ENCODE measurements at places on chromosomes 5 and 9. TPM values are rescaled to one million over a fixed set of nuclear protein-coding genes. Genes with fewer than 3 reads are reported as not detected.

Gene BNIP1
- 14.6 TPM for polyA plus RNA-seq

Gene CDO1
- 90.6 TPM for polyA plus RNA-seq

Gene TPPP
- 6.9 TPM for polyA plus RNA-seq

Gene ADGRD2
- 0.13 TPM for polyA plus RNA-seq

Gene CARTPT
- not detected for polyA plus RNA-seq

Gene SLC2A6
- polyA plus RNA-seq: 2.4 TPM

Gene SHISAL2B
- 8.3 TPM for polyA plus RNA-seq

DNA sequence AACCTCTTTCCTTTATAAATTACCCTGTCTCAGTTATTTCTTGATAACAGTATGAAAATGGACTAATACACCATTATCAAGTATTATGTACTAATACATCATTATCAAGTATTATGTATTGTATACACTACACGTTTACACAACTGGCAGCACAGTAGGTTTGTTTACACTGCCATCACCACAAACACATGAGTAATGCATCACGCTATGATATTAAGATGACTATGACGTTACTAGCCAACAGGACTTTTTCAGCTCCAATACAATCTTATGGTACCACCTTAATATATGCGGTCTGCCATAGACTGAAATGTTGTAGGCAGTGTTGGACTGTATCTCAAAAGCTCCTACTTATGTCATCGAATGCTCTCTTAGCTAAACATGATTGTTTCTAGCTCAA lies 28.2 kb downstream of the PRELID2 start:
- DNase-seq: no peak

- DNase-seq: no peak
Observed at GRCh38 chr9:126626127-126626925, 12.6 kb downstream of the LMX1B start.

DNA sequence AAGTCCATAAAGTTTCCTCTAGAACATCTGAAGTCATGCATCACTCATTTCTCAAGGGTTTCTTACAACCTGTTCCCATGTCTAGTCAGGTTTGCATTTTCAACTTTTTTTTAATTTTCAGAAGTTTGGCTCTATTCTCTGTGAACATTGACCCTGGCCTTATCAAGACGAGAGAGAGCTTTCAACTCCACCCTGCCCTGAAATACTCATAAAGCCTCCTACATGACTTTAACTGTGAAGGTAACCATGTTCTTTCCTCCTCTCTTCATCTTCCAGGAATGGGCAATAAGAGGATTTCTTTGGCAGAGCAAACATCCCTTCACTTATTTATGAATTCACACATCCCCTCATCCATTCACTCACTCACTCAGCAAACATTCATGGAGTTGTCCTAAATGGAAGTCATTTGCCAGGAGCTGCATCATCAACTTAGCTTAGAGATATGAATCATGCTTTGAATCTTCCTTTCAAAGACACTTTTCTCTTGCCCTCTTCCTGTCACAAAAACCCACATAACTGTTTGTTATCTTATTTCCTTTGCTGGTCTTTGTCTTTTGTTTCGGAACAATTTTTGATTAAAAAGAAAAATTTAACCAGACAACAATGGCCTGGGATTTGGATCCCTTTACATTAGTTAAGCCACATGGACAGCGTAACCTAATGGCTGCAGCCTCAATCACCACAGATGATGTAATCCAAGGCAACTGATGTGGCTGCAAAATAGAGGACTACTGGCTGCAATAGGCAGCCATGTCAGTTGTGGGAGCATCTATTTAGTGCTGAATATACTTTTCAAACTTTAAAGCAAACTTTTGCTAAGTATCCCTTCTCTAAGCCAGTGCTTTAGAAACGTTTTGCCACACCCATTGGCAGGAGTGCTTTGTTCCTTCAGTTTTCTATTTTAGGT lies 43.0 kb upstream of the GNAQ start:
- DNase-seq: no peak

- no peak for DNase-seq
Observed at GRCh38 chr5:71537687-71538086, 49.5 kb upstream of the MCCC2 start.

GRCh38 chr9:119792242-119792641 lies 423.0 kb upstream of the BRINP1 start:
- DNase-seq: no peak

GRCh38 chr5:109694451-109694891 lies 4.7 kb downstream of the MAN2A1 start:
- no peak for DNase-seq

- no peak for DNase-seq
Observed at GRCh38 chr5:43073597-43074546, 33.8 kb upstream of the ANXA2R start.

DNA sequence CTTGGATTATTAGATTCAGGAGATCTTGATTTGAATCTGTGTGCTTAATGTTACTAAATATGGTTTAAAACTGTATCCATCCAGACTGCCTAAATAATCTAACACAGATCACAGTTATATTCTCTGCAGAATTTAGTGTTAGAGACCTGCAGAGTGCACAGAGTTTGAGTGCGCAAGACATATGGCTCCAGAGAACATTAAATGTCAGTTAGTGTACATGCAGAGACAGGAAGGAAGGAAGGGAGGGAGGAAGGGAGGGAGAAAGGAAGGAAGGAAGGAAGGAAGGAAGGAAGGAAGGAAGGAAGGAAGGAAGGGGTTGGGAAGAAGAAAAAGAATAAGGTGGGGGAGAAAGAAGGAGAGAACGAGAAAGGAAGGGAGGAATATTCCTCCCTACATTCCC lies 210.0 kb upstream of the COX7C start:
- DNase-seq: no peak

- DNase-seq: no peak
Observed at GRCh38 chr9:32414856-32415255, 30.4 kb downstream of the ACO1 start.

DNA sequence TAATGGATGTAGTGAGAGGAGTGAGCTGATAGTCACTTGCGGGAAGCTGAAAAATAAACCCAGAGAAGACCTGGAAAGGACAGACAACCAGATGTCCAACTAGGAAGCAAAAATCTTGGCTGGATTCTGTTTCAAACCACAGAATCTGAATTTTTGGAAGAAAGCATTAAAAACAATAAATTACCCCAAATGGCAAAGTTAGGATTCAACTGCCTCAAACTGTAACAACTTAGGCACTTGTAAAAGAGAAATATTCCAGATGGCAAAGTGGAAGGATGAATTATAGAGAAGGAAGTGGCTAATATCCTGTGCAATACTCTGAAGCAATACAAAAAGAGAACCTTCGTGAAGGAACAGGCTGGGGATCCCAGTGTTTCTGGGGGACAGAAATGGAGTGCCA lies 46.8 kb upstream of the SLIT3 start:
- no peak for DNase-seq

DNA sequence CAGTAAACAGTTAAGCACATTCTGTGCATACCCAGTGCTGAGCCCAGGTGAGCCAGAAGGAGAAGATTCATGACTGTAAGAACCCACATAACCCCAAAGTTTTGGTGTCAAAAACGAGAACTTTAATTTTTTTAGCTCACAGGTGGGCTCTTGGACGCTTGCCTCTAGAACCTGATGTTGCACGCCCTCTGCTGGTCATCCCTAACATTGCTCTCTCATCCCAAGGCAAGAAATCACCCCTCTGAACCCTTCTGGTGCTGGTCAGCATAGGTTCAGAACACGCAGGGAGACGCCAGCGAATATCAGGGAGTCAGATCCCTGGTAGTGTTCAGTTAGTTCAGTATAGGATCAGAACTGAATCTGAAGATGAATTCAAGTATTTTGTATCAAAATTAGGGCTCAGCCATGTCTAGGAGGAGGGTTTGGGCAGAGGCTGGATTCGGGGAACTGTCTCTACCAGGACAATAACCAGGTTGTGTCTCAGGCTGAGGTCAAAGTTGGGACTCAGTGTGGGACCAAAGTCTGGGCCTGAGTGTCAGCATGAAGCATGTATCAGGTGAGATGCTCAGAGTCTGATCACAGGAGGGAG lies 4.1 kb upstream of the DNAJB5 start:
- DNase-seq: peak; percentile 25

All from right lung (tissue), 10 donors.